ENCODE measurements at places on chromosomes 2 and 18.

GRCh38 chr18:32910694-32911296, 138.0 kb upstream of the KLHL14 start:
- DNase-seq = no peak

DNA sequence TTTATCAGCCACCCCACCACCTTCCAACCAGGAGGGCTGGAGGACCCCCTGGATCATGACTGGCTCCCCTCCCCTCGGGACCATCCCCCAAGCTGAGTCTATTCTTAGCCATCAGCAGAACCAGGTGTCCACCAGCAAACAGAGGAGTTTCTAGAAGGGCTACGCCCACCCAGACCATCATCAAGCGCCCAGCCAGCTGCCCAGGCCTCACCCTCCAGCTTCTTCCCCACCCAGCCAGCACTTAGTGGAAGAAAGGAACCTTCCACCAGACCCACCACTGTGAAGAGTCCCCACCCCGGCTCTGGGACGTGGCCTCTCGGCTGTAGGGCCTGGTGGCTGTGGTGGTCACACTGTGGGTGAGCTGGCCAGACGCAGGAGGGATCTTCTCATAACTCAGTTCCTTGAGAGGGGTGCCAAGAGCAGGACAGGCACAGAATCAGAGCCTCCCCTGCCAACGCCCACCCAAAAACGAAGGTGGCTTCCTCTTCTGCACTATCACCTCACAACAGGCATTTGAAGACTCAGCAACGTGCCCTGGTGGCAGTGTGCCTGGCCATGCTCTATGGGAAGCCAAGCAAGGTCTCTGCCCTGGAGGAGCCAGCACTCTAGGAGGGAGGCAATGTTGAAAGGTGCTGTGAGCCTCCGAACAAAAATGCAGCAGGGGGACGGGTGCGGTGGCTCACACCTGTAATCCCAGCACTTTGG, 19.0 kb downstream of the BIN1 start:
- DNase-seq = no peak

DNA sequence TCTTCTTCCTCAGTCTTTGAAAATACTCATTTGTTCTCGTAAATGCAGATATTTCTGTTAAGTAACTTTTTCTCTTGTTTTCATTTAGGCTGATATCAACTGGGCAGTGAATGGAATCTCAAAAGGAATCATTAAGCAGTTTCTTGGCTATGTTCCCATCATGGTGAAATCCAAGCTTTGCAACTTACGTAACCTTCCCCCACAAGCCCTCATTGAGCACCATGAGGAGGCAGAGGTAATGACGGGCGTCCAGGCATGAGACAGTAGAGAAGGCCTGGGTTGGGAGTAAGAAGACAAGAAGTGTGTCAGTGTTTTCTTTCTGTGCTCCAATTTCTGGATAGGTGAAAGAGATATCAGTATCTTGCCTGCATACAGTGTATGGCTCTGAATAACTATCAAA, 5.1 kb downstream of the POLR1B start:
- no peak for DNase-seq

DNA sequence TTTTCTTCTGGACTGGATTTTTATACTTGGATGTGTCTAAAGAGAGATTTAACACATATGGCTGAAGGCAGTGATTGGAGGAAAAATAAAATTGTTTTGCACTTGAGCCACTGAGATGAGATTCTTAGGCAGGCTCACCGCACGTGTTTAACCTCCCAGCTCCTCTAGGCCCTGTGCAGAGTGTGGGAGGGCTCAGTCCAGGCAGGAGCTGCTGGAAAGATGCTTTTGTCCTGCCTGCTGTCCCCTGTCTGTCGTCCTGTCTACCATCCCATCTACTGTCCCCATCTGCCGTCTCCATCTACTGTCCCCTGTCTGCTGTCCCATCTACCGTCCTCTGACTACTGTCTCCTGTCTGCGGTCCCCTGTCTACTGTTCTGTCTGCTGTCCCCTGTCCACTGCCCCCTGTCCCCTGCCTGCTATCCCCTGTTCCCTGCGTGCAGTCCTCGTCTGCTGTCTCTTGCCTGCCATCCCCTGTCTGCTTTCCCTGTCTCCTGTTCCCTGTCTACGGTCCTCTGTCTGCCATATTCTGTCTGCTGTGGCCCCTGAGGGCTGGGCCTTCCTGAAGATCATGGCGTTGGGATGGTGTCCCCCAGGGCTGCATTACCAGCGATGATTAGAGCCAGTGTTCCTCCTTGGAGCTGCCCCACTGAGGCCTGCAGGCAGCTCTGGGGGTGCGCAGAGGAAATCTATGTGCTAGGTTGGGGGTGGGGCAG, 43.7 kb upstream of the HS6ST1 start:
- no peak for DNase-seq

GRCh38 chr2:126100962-126101361, 555.0 kb upstream of the GYPC start:
- DNase-seq = no peak

DNA sequence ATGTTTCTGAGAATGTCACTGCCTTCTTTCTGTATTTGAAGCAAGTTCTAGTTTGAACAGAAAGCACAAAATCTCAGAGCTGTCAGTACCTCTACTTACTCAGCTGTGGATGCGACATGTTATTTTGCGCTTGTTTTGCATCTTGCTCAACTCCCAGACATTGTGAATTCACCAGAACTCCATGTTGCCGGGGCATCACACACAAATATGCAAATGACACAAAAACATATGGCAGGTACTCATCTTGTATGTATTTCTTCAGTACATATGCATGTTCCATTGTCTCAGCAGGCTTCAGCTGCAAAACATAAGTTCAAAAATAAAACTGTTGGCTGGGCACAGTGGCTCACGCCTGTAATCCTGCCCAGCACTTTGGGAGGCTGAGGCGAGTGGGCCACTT, 30.8 kb downstream of the ADCY3 start:
- DNase-seq = no peak

All from amniotic stem cell (primary cell).